Caudate nucleus (tissue), 63 donors: ENCODE measurements at places on chromosomes 12 and 14.

GRCh38 chr14:84646786-84647500 is 883.0 kb upstream of the FLRT2 start:
- no peak for DNase-seq

GRCh38 chr12:116319233-116319897 is 41.9 kb upstream of the MED13L start:
- no peak for DNase-seq

GRCh38 chr12:121209624-121210572 is at the start of gene P2RX4:
P2RX4 (plus strand) TSS chr12:121210129; CDS start chr12:121210165, 36 bp downstream.
- DNase-seq, result peak; percentile 87

GRCh38 chr14:52303236-52303635 is 10.9 kb upstream of the PTGER2 start:
- DNase-seq, result no peak

GRCh38 chr12:40469736-40470135 is 222.5 kb upstream of the CNTN1 start:
- no peak for DNase-seq

GRCh38 chr12:113208041-113208934 is 13.0 kb upstream of the TPCN1 start:
- DNase-seq, result no peak

DNA sequence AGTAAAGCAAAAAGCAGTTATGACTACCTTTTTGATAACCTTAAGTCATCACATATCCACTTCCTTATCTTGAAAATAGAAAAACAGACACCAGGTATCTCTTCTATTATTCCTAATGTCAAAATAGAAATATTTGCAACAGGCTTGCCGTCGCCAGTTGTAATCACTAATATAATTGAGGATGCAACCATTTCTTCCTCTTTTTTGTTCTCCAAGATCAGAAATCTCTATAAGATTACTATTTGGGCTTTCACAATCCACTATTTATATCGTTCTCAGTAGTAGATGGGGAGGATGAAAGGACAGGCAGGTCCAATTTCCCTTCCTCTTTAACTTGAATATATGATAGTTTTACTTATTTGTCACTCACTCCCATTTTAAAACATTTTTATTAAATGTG is 130.2 kb upstream of the HMGA2 start:
- no peak for DNase-seq

- peak; percentile 13 for DNase-seq
Observed at GRCh38 chr14:94689218-94689984, 77.2 kb downstream of the SERPINA3 start.

DNA sequence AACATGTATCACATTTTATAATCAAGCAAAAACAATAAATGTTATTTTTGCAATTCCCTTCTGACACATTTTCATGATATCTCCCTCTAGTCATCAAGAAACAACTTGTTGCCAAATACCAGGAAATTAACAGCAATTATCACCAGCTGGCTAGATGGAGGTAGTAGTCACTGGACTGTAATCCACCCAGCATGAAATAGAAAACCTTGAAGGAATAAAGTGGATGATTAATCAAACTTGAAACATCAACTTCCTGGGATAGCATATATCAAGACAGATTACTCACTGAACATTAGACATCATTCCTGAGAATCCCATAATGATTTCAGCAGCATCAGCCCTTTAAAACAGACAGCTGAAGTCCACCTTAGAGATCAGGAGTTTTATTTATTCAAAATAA is 259.0 kb downstream of the CCDC59 start:
- DNase-seq, result no peak
